ENCODE measurements at places on chromosomes 1 and 21. TPM values are rescaled to one million over a fixed set of nuclear protein-coding genes. Genes with fewer than 3 reads are reported as not detected.

Gene FCGR1A
- 1.1 TPM for total RNA-seq

DNA sequence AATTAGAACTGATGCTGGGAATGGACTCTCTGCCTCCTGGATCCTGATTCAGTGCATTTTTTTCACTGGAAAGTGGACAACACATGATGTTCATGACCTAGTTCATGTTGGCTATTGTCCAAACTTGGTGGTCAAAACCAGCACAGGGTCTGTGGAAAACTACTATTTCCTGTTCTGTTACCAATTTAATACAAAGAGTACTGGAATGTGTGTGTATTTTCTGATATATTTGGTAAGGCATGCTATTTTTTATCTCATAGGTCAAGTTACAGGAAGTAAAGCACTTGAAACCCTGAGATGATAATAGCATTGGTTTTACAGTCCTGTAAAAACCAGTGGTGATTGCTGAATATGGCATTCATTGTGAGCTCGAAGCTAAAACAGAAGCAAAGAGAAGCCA is 89.9 kb downstream of the SGIP1 start:
- no peak for DNase-seq
- H3K27me3 ChIP-seq = no peaks in the 10 kb centered on the region
- H3K27ac ChIP-seq = no peak overlapping the region
- no peak overlapping the region for H3K4me3 ChIP-seq

- no peak for DNase-seq
- no peak overlapping the region for H3K4me3 ChIP-seq
- H3K27ac ChIP-seq = no peak overlapping the region
- no peaks in the 10 kb centered on the region for H3K36me3 ChIP-seq
- H3K4me1 ChIP-seq = no peaks in the 10 kb centered on the region
Measured at GRCh38 chr1:152127673-152128072, 12.4 kb upstream of the TCHH start.

- no peaks in the 10 kb centered on the region for H3K36me3 ChIP-seq
- no peak overlapping the region for H3K4me3 ChIP-seq
- H3K27ac ChIP-seq = no peak overlapping the region
Measured at GRCh38 chr1:5713101-5714010, 278.9 kb downstream of the NPHP4 start.

DNA sequence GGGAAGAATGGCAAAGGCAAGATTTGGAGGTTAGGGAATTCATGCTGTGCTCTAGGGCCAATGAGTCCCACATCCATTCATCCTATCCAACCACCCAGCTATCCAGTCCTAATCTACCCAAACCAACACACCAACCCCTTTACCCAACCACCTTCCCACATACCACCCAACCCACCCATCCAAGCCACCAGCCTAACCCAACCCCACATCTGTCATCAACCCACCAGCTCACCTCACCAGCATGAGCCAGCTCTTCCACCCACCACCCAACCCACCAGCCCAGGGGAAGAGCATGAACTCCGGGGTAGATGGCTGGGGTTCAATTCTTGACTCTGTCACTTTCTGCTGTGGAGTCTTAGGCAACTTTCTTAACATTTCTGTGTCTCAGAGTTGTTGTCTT is 35.9 kb upstream of the DISP3 start:
- no peak overlapping the region for H3K27ac ChIP-seq
- no peaks in the 10 kb centered on the region for H3K4me1 ChIP-seq
- no peaks in the 10 kb centered on the region for H3K36me3 ChIP-seq
- H3K4me3 ChIP-seq = no peak overlapping the region
- no peak for DNase-seq

- no peaks in the 10 kb centered on the region for H3K36me3 ChIP-seq
- no peak for DNase-seq
- H3K4me1 ChIP-seq = no peaks in the 10 kb centered on the region
- H3K27ac ChIP-seq = no peak overlapping the region
- H3K27me3 ChIP-seq = no peaks in the 10 kb centered on the region
Measured at GRCh38 chr1:210669951-210670350, 341.2 kb downstream of the HHAT start.

Gene CCDC181
- total RNA-seq = not detected

Gene ARTN
- 5.1 TPM for total RNA-seq

Gene MPZ
- 3.1 TPM for total RNA-seq

DNA sequence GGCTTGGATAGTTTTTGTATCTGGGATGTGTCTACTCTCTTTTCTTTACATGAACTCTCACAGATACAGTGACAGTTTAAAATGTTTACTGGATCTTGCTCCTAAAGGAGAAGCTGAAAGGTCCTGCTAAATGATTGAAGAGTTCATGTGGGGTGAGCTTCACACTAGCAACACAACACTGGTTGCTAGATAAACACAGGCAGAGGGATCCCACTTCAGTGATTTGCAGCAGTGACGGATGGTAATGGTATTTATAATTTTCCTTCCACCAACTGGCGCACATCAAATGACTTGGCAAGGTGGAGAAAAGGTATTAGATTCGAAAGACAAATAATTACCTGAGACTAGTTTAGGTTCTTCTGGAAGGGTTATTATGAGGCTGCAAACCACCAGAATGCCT is 270.2 kb downstream of the TBX15 start:
- H3K27me3 ChIP-seq = no peaks in the 10 kb centered on the region
- H3K36me3 ChIP-seq = no peaks in the 10 kb centered on the region

- H3K27me3 ChIP-seq = no peaks in the 10 kb centered on the region
- no peak overlapping the region for H3K27ac ChIP-seq
- no peak for DNase-seq
- no peaks in the 10 kb centered on the region for H3K4me1 ChIP-seq
- H3K36me3 ChIP-seq = no peaks in the 10 kb centered on the region
Measured at GRCh38 chr1:4177425-4178150, 277.5 kb upstream of the C1orf174 start.

DNA sequence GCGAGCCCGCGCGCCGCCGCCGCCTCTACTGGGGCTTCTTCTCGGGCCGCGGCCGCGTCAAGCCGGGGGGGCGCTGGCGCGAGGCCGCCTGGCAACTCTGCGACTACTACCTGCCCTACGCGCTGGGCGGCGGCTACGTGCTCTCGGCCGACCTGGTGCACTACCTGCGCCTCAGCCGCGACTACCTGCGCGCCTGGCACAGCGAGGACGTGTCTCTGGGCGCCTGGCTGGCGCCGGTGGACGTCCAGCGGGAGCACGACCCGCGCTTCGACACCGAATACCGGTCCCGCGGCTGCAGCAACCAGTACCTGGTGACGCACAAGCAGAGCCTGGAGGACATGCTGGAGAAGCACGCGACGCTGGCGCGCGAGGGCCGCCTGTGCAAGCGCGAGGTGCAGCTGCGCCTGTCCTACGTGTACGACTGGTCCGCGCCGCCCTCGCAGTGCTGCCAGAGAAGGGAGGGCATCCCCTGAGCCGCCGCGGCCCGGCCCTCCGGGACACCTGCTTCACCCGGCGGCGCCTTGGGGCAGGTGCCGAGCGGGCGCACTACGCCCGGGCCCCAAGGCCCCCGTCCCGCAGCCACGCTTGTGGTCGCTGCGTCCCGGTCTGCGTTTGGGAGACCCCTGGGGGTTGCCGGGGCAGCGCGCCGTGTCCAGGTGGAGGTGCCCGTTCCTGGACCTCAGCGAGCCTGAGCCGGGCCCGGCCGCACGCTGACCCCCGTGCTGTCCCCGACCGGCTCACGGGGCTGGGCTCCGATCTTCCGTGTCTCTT is 944 bp downstream of the B3GALT6 start:
- peaks cover 9% of the 10 kb centered on the region for H3K27me3 ChIP-seq
- H3K27ac ChIP-seq = no peak overlapping the region

GRCh38 chr1:4044967-4045366 is 144.9 kb upstream of the C1orf174 start:
- H3K4me1 ChIP-seq = no peaks in the 10 kb centered on the region
- H3K4me3 ChIP-seq = no peak overlapping the region
- no peak overlapping the region for H3K27ac ChIP-seq
- H3K27me3 ChIP-seq = no peaks in the 10 kb centered on the region
- no peak for DNase-seq
- H3K36me3 ChIP-seq = no peaks in the 10 kb centered on the region

Gene HPDL
- 4.3 TPM for total RNA-seq

DNA sequence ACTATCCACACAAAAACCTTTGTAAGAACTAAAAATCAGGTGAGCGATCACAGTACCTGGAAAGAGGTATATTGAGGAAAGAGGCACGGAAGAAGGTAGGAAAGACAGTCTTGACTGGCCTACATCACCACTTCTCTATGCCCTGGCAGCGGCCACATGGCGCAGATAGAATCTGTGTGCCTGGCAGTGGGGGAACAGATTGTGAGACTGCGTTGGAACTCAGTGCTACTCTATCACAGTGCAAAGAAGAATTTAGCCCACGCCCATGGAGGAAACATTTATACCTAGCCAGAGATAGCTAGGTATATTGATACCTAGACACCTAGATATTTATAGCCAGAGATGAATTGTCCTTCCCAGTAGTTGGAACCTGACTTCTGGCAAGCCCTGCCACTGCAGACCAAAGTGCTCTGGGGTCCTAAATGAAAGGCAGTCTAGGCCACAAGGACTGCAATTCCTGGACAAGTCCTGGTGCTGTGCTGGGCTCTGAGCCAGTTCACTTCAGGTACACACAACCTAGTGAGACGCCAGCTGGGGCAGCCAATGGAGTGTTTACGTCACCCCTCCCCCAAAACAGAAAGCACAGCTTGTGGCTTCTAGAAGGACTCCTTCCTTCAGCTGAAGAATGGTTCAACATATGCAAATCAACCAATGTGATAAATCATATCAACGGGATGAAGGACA is 51.9 kb downstream of the DHX9 start:
- H3K27ac ChIP-seq = no peak overlapping the region
- DNase-seq = no peak
- H3K36me3 ChIP-seq = no peaks in the 10 kb centered on the region
- H3K27me3 ChIP-seq = no peaks in the 10 kb centered on the region
- H3K4me1 ChIP-seq = no peaks in the 10 kb centered on the region

DNA sequence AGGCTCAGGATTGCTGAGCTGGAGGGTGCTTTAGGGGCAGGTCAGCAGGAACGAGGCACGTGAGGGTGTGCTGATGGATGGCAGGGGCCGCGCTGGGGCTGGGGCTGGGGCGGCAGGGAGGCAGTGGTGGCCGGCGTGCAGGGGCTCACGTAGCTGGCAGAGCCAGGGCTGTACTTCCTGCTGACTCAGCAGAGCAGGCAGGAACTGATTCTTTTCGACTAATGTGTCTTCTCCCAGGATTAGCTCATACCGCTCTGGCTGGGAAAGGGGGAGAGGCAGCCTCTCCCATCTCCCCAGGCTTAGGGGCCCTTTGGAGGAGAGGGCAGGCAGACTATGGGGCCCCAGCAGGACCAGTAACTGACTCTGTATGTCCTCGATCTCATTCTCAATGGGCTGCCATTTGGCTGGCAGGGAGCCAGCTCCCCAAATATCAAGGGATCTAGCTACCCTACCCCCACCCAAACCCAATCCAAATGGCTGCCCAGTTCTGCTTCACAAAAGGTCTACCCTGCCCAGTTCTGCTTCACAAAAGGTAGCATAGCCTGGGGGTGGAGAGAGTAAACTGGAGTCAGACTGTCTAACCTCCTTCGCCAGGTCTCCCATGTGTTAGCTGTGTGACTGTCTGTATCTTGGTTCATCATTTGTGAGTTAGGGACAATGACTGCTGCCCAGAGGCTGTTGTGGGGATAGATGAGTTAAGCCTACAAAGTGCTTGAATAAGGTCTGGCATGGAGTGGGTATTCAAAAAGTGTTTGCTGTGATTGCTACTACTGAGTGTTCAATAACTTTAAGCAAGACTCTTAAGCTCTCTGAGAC is 100.1 kb upstream of the SLC2A1 start:
- H3K4me1 ChIP-seq = no peaks in the 10 kb centered on the region
- no peak overlapping the region for H3K4me3 ChIP-seq
- no peak overlapping the region for H3K27ac ChIP-seq
- no peak for DNase-seq

DNA sequence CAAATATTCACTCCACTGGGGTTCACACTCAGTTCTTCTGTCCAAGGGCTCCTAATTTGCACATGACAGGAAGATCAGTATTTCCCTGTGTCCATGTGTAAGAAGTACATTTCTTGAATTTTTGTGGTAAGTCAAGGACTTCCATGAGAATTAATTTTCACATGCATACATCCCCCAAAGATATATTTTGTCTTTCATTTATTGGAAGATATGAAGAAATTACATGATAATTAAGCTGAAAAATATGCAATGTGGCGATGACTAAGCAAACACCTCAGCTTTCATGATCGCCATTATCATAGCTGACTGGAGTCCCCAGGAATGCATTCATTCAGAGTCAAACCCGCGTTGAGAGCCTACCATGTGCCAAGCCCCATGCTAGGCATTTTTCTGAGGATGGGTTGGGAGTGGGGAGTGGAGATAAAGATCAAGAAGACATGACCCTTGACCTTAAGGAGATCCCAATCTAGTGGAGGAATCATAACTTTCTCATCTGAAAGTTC is 104.6 kb upstream of the F3 start:
- no peak overlapping the region for H3K27ac ChIP-seq
- no peaks in the 10 kb centered on the region for H3K36me3 ChIP-seq
- H3K27me3 ChIP-seq = no peaks in the 10 kb centered on the region

DNA sequence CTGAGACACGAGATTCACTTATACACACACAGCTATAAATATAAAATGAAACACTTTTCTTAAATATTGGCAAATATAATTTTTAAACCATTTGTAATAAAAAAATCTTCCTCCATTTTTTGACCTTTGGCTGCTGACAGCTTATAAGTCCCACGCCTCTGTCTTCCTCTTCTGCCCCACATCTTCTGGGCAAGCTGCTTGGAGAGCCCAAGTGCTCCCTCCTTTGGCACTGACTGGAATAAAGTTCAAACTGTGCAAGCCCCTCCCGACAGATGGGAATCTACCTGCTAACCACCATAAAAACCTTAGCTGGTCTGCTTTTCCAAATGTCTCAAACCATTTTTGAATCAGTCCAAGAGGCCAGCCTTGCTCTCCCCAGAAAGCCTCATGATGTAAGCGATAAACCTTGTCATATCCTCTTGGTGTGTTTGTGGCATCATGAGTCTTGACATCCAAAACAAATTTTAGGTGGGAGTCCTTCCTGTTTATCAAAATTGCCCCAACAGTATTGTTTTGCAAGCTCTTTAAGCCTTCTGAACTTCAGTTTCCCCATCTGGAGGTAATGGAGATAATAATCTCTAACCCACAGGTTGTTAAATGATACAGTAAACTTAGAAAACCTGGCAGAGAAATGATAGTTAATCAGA is 99.8 kb downstream of the SNX7 start:
- no peaks in the 10 kb centered on the region for H3K27me3 ChIP-seq
- H3K4me1 ChIP-seq = no peaks in the 10 kb centered on the region
- H3K36me3 ChIP-seq = no peaks in the 10 kb centered on the region
- H3K4me3 ChIP-seq = no peak overlapping the region
- no peak overlapping the region for H3K27ac ChIP-seq
- DNase-seq = no peak
